Activated CD4-positive, alpha-beta T cell treated with anti-CD3 and anti-CD28 coated beads, Interleukin-2, amount 50 U/mL, for 4 hours (primary cell): ENCODE measurements at places on chromosomes 3 and 15.

DNA sequence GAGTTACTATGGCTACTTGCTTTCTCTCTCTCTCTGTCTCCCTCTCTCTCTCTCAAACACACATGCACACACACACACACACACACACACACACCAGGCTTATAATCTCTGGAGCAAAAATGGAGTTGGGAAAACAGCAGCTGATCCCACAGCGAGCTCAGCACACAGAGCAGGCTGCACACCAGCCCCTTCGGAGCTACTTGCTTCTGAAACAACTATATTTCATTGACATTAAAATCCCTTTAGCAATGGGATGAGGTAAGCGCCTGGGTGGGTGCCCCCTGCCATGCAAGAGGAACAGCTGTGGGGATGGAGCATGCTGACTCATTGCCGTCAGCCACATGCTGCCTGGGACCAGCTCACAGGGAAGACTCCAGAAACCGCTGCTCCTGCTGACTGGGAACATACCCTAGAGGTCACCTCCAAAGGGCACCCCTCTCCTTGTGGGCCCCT lies 45.7 kb downstream of the B3GNT5 start:
- DNase-seq, result no peak

GRCh38 chr3:8500989-8501370 lies 643 bp upstream of the LMCD1 start:
- no peak for DNase-seq

DNA sequence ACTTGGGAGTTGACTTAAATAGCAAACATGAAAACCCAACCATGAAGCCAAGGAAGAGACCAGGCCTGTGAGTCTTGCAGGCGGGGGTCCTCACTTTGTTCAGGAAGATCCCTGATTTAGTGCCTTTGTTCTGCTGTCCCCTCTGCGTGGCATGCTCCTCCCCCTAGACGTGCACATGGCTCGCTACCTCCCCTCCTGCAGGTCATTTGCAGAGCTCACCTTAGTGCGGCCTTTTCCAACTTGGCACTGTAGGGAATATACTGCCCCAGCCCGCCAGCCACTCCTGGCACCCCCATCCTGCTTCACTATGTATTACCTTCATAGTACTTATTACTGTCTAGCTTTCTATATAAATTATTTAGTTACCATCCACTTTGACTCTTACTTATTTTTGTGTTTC lies 18.3 kb downstream of the GXYLT2 start:
- no peak for DNase-seq

DNA sequence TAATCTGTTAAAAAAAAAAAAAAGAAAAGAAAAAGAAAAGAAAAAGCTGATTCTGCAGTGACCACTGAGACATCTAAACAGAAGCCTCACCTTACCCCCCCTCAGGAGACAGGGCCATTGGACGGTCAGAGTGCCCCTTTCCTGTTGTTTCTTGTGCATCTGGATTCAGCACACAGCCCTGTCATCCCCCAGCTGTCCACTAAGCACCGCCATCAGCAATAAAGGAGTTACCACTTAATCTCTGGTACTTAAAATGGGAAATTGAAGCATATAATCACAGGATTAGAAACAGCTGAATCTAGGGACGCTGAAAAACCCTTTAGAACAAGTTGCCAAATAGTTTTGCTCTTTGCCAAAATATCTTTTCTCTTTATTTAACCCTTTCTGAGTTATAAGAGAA lies 62.5 kb downstream of the TRIM69 start:
- DNase-seq, result no peak

GRCh38 chr3:14772533-14773138 lies 46.1 kb upstream of the FGD5 start:
- no peak for DNase-seq

DNA sequence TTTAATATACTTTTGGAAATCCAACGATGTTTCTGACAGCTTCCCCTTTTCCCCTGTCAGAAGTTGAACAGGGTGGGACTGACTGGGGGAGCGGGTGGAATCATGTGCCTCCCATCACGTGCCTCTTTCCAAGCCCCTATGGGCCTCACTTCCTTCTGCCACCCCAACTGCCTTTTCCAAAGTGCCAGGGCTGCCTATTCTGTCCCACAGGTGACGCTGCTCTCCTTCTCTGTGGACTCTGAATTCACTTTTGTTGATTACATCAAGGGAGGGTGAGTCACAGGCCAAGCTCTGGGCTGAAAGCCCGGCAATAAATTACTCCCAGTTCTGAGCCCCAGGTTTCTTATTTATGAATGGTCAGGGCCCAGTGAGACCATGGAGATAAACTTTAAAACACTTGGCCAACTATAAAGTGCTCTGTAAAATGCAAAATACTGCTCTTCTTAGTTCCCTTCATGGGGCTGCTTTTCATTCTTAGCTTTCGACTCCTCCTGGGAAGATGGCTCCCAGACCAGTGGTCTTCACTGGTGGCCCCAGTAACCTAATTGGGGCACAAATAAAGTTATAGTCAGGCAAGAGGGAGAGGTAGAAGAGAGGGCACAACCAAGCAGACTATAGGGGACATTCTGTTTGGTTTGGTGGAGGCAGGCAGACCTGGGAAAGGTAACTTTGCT lies 12.3 kb downstream of the CPNE9 start:
- DNase-seq, result no peak

DNA sequence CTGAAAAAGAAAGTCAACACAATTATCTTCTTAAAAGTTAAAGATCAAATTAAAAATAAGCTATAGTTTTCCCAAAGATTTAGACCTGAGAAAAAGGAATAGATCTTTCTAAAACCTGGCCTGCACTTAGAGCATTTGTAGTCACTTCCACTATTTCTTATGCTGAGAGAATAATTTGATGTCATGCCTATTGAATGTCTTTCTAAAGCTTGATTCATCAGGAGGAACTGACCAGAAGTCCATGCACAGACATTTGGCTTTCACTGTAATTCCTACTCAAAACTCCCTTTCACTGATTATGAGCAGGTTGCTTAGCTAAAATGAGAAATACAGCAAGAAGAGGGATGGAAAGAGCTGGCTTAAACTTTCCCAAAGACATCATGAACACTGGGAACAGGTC lies 4.3 kb downstream of the GREM1 start:
- DNase-seq, result no peak

GRCh38 chr3:133662278-133662651 lies 524 bp upstream of the TOPBP1 start:
- DNase-seq, result peak; percentile 4

DNA sequence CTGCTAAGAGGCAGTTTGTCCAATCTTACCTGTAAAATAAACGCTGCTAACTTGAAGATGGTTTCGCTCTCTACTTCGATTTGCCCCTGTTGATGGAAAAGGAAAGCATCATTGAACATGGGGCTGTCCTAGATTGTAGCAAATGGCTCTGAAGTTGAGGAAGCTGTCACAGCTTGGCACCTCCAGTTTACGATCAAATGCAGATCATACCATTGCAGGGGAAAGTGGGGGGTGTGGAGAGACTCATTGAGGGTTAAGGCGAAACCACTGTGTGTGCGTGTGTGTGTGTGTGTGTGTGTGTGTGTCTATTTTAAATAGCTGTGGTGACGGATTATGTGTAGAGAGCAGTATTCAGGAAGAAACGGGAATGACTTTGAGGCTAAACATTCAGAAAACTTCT lies 127.6 kb upstream of the LMOD3 start:
- DNase-seq, result peak; percentile 55

GRCh38 chr3:37052860-37053259 lies 59.5 kb downstream of the MLH1 start:
- no peak for DNase-seq

- DNase-seq, result no peak
Measured at GRCh38 chr3:134427400-134428111, 53.3 kb upstream of the AMOTL2 start.

DNA sequence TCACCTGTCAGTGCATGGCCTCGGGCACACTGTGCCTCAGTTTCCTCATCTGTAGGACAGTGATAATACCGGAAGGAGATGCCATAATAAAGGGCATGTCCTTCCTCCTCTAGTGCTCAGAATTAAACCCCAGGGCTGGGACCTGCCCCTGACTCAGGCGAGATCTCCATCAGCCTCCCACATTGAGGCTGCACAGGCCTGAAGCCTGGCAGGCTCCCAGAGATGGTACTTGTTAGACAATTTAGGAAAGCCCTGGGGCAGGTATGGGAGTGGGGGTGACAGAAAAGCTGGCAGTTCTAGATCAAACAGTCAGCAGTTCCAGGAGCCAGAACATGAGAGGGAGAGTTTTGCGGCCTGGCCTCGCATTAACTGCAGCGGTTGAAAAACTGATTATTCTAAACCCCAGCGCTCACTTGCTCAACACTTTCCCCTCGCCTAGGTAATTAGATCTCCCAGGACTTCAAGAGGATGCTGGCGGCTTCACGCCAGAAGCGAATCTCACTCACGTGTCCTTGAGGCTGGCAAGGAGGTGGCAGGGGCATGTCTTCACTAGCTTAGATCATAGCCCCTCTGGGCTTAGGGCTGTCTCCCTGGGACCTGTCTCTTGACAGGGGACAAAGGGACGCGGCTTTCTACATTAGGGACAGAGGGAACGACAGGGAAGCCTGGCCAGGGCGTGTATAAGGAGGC lies 73.1 kb downstream of the ATP2B2 start:
- DNase-seq, result no peak

GRCh38 chr3:173876476-173876875 lies 478.9 kb downstream of the NLGN1 start:
- no peak for DNase-seq

DNA sequence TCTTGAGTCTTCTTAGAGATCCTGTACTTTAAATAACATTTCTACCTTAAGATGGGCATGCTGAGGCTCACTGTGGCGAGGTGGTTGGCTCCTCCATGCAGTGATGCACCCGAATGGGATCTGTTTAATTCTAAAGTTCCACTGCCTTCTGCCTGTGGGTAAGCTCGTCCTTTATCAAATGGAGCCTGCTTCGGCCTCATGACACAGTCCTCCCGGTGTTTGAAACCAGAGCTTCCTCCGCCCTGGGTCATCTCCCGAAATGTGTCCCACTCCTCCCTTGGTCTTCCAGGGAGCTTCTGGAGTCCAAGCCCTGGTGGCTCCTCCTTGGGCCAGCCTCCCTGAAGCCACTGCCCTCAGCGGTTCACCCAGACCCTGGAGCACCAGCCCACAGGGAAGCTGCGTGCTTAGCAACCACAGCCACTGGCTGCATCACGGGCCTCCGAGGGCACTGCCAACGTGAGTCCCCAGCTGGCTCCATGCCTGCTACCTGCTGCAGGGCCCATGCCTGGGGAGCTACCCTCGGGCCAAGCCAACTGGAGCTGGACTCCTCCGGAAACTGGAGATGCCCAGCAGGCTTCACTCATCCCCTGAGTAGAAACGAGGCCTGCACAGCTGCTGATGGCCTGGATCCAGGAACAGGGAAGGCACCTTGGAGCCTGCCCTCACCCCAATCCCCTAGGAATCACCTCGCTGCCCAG lies 3.3 kb downstream of the RHCG start:
- DNase-seq, result no peak

- no peak for DNase-seq
Measured at GRCh38 chr15:68126396-68126795, 72.3 kb downstream of the PIAS1 start.

- no peak for DNase-seq
Measured at GRCh38 chr3:32316976-32317375, 74.7 kb upstream of the CMTM7 start.

DNA sequence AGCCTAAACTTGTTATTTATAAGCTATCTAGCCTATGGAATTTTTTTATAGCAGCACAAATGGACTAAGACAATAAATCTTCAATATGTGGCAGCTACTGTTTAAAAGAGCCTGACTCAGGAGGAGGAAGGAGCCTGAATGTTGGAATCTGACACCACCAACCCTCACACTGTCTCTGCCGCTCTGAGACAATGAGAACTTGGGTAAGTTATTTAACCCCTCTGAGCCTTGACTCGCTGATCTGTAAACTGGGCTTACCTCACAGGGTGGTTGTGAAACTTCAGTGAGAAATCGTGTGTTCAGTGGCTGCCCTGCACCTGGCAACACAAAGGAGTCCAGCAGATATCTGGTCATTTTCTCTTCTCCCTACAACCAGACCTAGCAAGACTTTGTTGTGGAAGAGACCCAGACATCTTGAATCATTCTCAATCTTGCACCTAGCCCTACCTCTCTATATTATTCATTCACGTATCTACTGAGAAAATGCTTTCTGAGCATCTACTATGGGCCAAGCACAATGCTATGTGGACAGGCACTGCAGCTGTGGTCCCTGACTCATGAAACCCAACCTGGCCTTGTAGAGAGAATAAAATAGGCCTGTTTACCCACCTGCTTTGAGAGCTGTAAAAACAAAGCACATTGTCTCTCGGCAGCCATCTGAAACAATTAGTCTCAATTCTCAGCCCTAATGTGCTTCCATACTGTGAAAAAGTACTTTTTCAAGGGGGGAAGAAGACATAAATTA lies 81.9 kb upstream of the SLC25A36 start:
- no peak for DNase-seq

- DNase-seq, result no peak
Measured at GRCh38 chr3:183488343-183488742, 59.9 kb upstream of the MCF2L2 start.

- no peak for DNase-seq
Measured at GRCh38 chr3:42159706-42160472, 68.7 kb downstream of the TRAK1 start.

DNA sequence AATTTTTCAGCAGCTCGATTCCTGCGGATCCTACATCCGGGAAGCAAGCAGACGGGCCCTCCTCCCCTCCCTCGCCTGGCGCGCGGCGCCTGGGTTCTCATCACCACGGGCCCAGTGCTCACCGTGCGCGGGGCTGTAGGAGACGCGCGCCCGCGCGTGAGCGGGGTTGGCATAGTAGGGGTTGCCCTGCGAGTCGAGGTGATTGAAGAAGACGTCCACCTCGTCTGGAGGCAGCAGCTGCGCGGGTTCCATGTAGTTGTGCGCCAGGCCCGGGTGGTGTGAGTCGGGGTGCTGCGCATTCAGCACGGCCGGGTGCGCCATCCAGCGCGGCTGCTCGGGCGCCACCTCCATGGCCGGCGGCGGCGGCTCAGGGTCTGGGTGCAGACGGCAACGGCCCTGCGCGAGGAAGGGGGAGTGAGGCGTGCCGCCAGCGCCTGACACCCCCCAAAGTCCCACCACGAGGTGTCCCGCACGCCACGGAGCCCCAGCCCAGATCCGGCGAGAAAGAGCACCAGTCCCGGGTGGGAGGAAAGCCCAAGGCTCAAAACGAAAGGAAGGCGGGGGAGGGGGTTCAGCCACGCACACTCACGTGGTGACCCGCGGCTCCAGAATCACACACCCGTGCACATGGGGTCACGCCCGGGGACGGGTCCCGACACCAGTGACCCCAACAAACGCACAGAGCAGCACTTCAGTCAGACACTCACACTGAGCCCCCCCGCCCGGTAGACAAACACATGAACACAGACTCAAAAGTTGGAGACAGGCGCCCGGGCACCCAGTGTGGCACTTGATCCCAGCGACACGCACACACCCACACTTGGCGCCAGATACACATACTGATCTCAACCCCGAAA lies 6.1 kb downstream of the GATA2 start:
- DNase-seq, result no peak

- DNase-seq, result peak; percentile 79
Measured at GRCh38 chr3:56683122-56683817, at the start of gene TASOR. Gene TASOR (minus strand): TSS chr3:56683265. CDS start chr3:56683006, 259 bp downstream.

- DNase-seq, result no peak
Measured at GRCh38 chr3:61522060-61522459, 39.3 kb upstream of the PTPRG start.

GRCh38 chr3:107951126-107951525 lies 139.7 kb downstream of the CD47 start:
- DNase-seq, result no peak

GRCh38 chr3:29245441-29245840 lies 35.4 kb upstream of the RBMS3 start:
- DNase-seq, result no peak

- no peak for DNase-seq
Measured at GRCh38 chr3:72968266-72968664, 28.3 kb upstream of the PPP4R2 start.
